ENCODE measurements at places on chromosomes 11 and 22. TPM values are rescaled to one million over a fixed set of nuclear protein-coding genes. Genes with fewer than 3 reads are reported as not detected.

The OR5T2 gene
- not detected for total RNA-seq

DNA sequence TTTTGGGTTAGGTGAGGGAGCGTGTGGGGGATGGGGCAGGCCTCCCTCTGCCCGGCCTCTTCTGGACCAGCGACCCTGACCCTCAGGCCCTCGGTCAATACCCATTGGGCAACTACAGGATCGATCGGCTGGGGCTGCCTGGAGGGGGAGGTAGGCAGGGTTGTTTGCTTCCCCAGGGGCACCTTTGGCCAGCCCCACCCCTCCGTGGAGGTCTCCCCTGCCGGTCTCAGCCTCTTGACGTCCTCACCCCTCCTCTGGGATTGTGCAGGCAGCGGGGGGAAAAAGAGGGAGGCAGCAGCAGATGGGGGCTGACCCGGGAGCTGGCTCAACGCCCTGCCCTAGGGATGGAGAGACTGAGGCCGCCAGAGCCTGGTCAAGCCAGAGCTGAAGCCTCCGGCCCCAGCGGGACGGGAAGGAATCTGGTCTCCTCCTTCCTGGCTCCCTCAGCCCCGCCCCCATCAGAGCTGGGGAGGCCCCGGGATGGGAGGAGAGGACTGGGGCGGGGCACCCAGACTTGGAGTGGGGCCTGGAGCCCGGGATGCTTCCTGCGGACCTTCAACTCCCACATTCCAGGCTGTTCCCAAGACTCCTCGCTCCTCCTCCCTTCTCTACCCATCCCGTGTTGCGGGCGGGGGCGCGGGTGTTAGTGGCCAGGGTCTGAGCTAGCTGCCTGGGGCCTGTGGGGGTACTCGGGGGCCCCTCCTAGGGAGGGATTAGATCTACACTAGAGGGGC lies 14.4 kb upstream of the CDC42EP1 start:
- DNase-seq: peak; percentile 94
- H3K36me3 ChIP-seq: no peaks in the 10 kb centered on the region
- peak overlapping the region; percentile 94 for H3K27ac ChIP-seq
- peaks cover 5% of the 10 kb centered on the region for H3K27me3 ChIP-seq

DNA sequence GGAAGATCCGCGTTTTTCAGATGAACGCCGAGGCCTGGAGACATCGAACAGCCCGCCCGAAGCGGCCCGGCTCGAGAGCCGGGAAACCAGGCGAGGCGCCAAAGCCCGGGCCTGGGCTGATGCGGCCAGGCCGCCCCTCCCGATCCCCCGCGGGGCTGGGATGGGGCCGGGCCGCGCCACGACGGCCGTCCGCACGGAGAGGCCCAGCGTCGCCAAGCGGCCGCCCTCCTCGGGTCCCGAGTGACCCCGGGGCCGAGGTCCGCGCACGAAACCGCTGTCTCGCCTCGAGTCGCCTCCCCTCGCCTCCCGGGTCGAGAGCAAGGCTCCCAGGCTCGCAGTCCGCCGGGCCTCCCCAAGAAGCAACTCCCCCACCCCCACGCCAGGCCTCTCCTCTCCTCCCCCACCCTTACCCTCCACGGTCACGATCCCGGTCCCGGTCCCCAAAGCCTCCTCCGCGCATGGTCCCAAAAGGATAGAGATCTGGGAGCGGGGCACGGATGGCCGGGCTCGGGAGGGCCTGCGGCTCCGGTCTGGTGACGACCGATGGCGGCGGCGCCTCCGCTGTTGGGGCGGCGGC lies 482 bp downstream of the DDX17 start:
- H3K4me3 ChIP-seq: peak overlapping the region; percentile 93
- peak overlapping the region; percentile 100 for H3K27ac ChIP-seq
- peak; percentile 85 for DNase-seq
- H3K27me3 ChIP-seq: no peaks in the 10 kb centered on the region
- H3K4me1 ChIP-seq: peaks cover 63% of the 10 kb centered on the region

The RAC2 gene
- 1.8 TPM for total RNA-seq

- H3K4me3 ChIP-seq: no peak overlapping the region
- H3K27ac ChIP-seq: no peak overlapping the region
- no peaks in the 10 kb centered on the region for H3K27me3 ChIP-seq
- DNase-seq: no peak
Measured at GRCh38 chr22:24129263-24129651, 52.0 kb upstream of the SUSD2 start.

- no peak for DNase-seq
- no peak overlapping the region for H3K4me3 ChIP-seq
- H3K4me1 ChIP-seq: peaks cover 19% of the 10 kb centered on the region
- H3K27me3 ChIP-seq: peaks cover 79% of the 10 kb centered on the region
- H3K27ac ChIP-seq: no peak overlapping the region
Measured at GRCh38 chr11:134334796-134335571, 3.2 kb downstream of the GLB1L2 start.

- no peak overlapping the region for H3K4me3 ChIP-seq
- H3K27me3 ChIP-seq: no peaks in the 10 kb centered on the region
- H3K36me3 ChIP-seq: peaks cover 98% of the 10 kb centered on the region
- no peak overlapping the region for H3K27ac ChIP-seq
- H3K4me1 ChIP-seq: peaks cover 51% of the 10 kb centered on the region
- no peak for DNase-seq
Measured at GRCh38 chr11:72232260-72233055, 7.9 kb downstream of the INPPL1 start.

DNA sequence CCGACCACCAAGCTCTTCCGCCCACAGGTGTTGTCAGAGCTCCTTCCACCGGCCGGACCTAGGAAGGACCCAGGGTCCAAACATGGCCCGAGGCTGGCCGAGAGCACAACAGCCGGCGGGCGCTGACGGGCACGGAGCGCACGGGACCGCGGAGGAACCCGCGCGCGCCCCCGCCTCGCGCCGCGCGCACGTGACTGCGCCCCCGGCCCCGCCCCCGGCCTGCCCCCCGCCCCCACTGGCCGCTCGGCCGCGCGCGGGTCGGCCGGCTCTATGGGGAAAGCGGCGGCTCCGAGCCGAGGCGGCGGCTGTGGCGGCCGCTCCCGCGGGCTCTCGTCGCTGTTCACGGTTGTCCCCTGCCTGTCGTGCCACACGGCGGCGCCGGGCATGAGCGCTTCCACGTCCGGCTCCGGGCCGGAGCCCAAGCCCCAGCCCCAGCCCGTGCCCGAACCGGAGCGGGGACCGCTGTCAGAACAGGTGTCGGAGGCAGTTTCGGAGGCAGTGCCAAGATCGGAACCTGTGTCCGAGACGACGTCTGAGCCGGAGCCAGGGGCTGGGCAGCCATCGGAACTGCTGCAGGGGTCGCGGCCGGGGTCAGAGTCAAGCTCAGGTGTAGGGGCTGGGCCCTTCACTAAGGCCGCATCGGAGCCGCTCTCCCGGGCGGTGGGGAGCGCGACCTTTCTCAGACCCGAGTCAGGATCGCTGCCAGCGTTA lies at the start of gene OSBP2:
Gene OSBP2, plus strand, starts transcription at position 235 of the 711 bp plus-strand sequence. Its CDS starts 36 bp downstream, at position 271.
- DNase-seq: peak; percentile 27
- peaks cover 15% of the 10 kb centered on the region for H3K4me1 ChIP-seq
- peak within 1 kb of the TSS; percentile 75 for H3K4me3 ChIP-seq
- H3K27me3 ChIP-seq: peaks cover 18% of the 10 kb centered on the region
- H3K36me3 ChIP-seq: no peaks in the 10 kb centered on the region
- H3K27ac ChIP-seq: peak within 1 kb of the TSS; percentile 71

DNA sequence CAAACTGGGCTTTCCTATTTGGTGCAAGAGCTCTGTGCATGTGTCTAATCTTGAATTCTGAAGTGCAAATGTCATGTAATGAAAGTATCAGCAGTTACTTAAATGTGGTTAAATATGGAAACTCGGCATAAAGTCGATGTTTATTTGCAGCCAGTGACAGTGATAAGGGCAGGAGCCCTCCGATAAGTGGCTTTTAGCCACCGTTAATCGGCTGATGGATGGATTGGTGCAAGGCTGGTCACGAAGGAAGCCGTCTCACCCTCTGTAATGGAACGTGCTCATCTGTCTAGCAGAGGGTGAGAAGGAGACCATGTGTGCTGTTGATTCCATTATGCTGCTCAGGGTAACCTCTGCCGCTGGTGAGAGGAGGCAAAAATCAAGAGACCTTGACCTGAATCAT lies 121.8 kb upstream of the PAX6 start:
- no peaks in the 10 kb centered on the region for H3K36me3 ChIP-seq
- H3K4me3 ChIP-seq: no peak overlapping the region
- H3K4me1 ChIP-seq: peaks cover 12% of the 10 kb centered on the region
- H3K27ac ChIP-seq: no peak overlapping the region
- DNase-seq: no peak
- H3K27me3 ChIP-seq: peaks cover 12% of the 10 kb centered on the region

DNA sequence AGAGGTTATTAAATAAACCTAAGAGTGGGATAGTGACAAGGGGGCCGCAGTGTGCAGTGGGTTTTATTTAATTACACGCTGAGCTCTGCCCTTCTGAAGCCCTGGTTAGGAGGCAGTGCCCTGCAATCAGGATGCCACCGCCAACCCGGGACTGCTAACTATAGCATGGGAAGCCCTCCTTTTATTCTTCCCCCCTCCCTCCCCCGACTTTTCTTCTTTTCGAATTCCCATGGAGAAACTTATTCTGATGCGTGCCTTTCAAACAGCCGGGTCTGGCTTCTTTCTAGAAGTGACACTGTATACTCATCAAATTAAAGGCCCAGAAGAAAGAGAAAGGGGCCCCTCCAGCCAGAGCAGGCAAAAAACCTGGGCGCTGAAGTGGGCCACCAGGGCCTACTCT lies 91.3 kb upstream of the ANO1 start:
- H3K27ac ChIP-seq: peak overlapping the region; percentile 76
- H3K4me1 ChIP-seq: peaks cover 31% of the 10 kb centered on the region
- peak overlapping the region; percentile 60 for H3K4me3 ChIP-seq
- no peak for DNase-seq
- peaks cover 88% of the 10 kb centered on the region for H3K27me3 ChIP-seq
- H3K36me3 ChIP-seq: no peaks in the 10 kb centered on the region

- peaks cover 33% of the 10 kb centered on the region for H3K4me1 ChIP-seq
- H3K27me3 ChIP-seq: peaks cover 19% of the 10 kb centered on the region
- H3K36me3 ChIP-seq: no peaks in the 10 kb centered on the region
Measured at GRCh38 chr11:77151804-77152509, 23.9 kb downstream of the MYO7A start.

DNA sequence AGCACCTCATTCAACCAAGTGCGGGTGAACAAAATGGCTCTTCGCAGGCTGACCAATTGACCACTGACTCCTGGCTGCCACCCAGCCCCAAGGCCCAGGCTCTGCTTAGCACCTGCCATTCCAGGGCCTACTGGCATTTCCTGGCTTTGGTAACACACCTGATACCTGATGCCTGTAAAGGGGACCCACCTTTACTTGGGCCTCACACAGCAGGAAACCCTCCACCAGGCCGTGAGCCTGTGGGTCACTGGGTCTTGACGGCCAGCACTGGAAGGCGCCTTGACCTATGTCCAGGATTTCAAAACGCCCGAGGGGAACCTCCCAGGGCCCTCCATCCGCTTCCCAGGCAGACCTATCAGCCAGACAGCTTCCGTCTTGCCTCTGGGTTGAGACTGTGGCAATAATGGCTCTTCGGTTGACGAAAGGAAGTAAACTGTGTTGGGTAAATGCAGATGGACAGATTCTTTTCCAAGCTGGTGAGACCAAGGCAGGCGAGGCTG lies 16.8 kb upstream of the TMEM184B start:
- no peak overlapping the region for H3K4me3 ChIP-seq
- peaks cover 36% of the 10 kb centered on the region for H3K4me1 ChIP-seq
- H3K27ac ChIP-seq: peak overlapping the region; percentile 74
- H3K27me3 ChIP-seq: no peaks in the 10 kb centered on the region

- no peaks in the 10 kb centered on the region for H3K4me1 ChIP-seq
- no peaks in the 10 kb centered on the region for H3K36me3 ChIP-seq
- DNase-seq: no peak
- no peak overlapping the region for H3K27ac ChIP-seq
- peaks cover 99% of the 10 kb centered on the region for H3K27me3 ChIP-seq
- H3K4me3 ChIP-seq: no peak overlapping the region
Measured at GRCh38 chr11:116534270-116534975, 238.4 kb downstream of the BUD13 start.

DNA sequence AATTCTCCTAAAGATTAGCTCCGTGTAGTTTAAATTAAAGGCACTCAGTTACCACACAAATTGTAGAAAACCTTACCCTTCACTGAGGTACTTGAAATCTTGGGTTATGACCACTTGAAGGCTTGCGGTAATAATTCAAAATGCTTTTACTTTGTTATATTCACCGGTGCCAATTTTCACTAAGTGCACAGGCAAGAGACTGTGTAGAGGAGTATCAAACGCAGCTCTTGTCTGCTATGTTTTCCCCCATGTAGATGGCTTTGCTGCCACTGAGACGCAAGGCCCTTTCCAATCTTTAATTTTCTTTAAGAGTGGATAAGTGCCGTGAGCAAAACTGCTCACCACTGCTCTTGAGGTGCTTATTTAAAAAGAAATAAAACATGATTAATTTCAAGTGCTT lies 155.8 kb downstream of the CADM1 start:
- no peak overlapping the region for H3K27ac ChIP-seq
- no peaks in the 10 kb centered on the region for H3K36me3 ChIP-seq
- DNase-seq: no peak
- no peak overlapping the region for H3K4me3 ChIP-seq
- H3K27me3 ChIP-seq: no peaks in the 10 kb centered on the region

GRCh38 chr11:82995754-82996398 lies 75.8 kb downstream of the RAB30 start:
- H3K27ac ChIP-seq: peak overlapping the region; percentile 53
- no peak for DNase-seq
- no peaks in the 10 kb centered on the region for H3K27me3 ChIP-seq
- peaks cover 96% of the 10 kb centered on the region for H3K4me1 ChIP-seq
- no peak overlapping the region for H3K4me3 ChIP-seq

The IGLL1 gene
- not detected for total RNA-seq

GRCh38 chr11:32358729-32359128 lies 76.6 kb downstream of the WT1 start:
- no peak for DNase-seq
- H3K27me3 ChIP-seq: peaks cover 79% of the 10 kb centered on the region
- H3K36me3 ChIP-seq: no peaks in the 10 kb centered on the region

The OR2D2 gene
- total RNA-seq: not detected

The TBX1 gene
- 8.0 TPM for total RNA-seq

The SEPTIN3 gene
- not detected for total RNA-seq

The TSGA10IP gene
- not detected for total RNA-seq

GRCh38 chr11:60371854-60372253 lies 6.5 kb upstream of the MS4A7 start:
- H3K27ac ChIP-seq: no peak overlapping the region
- no peak overlapping the region for H3K4me3 ChIP-seq
- no peak for DNase-seq
- peaks cover 21% of the 10 kb centered on the region for H3K27me3 ChIP-seq
- no peaks in the 10 kb centered on the region for H3K4me1 ChIP-seq
- H3K36me3 ChIP-seq: no peaks in the 10 kb centered on the region
